ENCODE measurements at places on chromosomes 2 and 18.

GRCh38 chr2:25056098-25056821, 14.4 kb downstream of the EFR3B start:
- no peak for DNase-seq

DNA sequence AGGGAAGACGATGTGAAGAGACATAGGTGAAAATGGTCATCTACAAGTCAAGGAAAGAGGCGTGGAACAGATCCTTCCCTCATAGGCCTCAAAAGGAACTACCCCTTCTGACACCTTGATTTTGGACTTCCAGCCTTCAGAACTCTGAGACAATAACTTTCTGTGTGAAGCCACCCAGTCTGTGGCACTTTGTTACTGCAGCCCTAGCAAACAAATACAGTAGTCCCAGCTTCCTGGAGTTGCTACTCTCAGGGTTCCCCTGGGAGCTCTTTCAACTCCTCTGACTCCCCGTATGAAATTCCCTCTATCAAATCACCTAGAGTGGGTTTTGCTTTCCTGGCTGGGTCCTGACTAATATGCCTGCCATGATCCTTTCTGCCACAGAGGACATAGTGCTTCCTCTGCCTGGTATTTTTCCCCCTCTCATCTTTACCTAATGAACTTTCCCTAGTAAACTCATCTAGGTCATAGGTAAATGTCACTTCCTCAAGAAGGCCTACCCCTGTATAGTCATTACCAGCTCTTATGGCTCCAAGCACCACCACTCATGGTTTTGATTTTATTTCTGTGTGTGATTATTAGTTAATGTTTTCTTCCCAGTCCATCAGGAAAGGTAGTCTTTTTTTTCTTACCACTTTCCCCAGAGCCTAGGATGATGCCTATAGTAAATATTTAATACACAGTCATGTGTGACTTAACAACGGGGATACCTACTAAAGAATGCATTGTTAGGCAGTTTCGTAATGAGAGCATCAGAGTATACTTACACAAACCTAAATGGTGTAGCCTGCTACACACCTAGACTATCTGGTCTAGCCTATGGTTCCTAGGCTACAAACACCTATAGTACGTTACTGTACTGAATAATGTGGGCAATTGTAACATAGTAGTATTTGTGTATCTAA, 111.5 kb upstream of the LGALSL start:
- no peak for DNase-seq

DNA sequence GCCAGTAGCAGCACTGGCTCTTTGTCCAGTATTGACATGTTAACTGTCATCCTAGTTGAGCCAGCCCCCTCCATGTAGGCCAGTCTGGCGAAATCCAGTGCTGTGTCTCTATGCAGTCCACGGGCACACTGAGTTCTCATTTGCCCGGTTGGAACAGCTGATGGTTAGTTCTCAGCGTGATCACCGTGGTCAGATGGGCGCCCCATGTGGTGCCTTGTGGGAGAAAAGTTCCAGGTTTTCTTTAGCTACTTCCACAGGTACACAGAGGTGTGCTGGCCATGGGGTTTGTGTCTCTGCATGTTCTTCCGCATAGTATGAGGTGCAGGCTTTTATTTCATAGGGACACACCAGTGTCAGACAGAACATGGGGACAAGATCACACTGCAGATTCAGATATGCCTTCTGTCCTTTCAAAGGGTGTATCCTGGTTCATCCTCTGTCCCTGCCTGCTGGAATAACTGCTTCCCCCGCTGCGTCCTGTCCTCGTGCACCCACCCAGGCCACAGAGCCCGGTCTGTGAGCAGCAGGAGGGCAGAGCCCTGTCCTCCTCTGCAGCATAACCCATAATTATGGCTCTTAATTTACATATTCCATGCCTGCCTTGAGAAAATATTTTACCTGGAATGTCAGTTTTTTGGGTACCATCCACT, 334.1 kb downstream of the GBX2 start:
- DNase-seq, result no peak

- no peak for DNase-seq
Measured at GRCh38 chr2:61421611-61422010, 49.3 kb downstream of the USP34 start.

- DNase-seq, result no peak
Measured at GRCh38 chr2:6203291-6203959, 511.2 kb downstream of the SOX11 start.

DNA sequence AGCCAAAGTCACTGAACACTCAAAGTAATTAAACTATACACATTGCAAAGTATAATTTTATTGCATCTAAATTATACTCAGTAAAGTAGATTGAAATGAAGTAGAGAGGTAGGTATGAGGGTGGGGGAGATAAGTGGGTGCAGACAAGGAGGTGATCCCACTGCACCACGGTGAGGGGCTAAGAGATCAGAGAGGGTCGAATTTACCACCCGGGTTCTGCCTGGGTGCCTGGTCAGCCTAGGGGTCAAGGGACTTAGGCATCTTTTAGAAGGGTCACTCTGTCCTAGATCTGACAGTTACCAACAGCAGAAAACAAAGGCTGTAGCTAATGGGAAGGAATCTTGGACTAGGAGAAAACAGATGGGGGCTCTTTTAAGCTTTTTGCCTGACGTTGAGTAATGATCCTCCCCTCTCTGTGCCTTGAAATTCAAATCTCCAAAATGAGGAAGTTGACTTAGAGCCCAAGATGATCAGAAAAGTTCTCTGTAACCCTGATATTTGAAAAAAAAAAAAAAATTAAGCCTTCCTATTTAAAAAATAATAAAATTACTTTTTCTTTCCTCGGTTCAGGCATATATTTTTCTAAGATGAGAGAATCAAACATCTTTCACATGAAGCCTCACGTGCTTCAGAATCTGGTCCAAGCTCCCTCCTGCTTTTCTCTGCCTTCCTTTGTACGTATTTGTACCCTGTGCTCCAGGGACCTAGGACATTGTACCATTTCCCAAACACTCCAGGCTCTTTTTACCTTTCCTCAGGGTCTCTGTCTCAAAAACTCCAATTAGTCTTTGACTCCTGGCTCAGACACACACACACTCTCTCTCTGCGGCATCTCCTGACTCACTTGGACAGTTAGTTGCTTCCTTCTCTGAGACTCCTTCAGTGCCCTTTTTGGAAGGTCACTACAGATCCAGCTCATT, 353.9 kb downstream of the CYRIA start:
- no peak for DNase-seq

DNA sequence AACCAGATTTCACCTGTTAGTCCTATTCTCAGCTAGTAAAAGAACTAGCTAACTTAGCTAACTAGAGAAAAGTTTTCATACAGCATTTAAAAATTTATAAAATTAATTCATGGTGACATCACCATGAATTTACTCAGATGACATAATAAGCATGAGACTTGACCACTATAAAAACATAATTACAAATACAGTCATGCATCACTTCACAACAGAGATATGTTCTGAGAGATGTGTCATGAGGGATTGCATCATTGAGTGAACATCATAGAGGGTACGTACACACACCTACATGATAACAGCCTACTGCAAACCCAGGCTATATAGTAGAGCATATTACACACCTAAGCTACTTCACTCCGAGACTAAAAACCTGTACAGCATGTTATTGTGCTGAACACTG, 481.3 kb upstream of the CHAC2 start:
- DNase-seq, result peak; percentile 3

DNA sequence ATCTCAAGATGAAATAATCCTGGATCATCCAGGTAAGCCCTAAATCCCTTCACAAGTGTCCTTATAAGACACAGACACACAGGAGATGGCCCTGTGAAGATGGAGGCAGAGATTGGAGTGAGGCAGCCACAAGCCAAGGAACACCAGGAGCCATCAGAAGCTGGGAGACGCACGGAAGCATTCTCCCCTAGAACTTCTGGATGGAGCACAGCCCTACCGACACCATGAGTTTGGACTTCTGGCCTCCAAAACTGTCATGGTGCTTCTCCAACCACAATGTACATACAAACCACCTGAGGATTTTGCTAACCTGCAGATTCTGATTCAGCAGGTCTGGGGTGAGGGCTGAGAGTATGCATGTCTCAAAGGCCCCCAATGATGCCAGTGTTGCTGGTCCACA, 42.5 kb downstream of the ADD2 start:
- DNase-seq, result no peak

- DNase-seq, result peak; percentile 85
Measured at GRCh38 chr2:195575879-195576401, 81.1 kb upstream of the SLC39A10 start.

- DNase-seq, result no peak
Measured at GRCh38 chr2:234970477-234970882, 18.7 kb downstream of the SH3BP4 start.

GRCh38 chr2:152418688-152419087, 83.7 kb downstream of the FMNL2 start:
- no peak for DNase-seq

- peak; percentile 36 for DNase-seq
Measured at GRCh38 chr18:44128365-44128764, 552.3 kb upstream of the SETBP1 start.

GRCh38 chr2:76464310-76464709, 753.6 kb upstream of the GCFC2 start:
- DNase-seq, result no peak

GRCh38 chr2:201965550-201965949, 68.1 kb upstream of the FZD7 start:
- DNase-seq, result no peak

DNA sequence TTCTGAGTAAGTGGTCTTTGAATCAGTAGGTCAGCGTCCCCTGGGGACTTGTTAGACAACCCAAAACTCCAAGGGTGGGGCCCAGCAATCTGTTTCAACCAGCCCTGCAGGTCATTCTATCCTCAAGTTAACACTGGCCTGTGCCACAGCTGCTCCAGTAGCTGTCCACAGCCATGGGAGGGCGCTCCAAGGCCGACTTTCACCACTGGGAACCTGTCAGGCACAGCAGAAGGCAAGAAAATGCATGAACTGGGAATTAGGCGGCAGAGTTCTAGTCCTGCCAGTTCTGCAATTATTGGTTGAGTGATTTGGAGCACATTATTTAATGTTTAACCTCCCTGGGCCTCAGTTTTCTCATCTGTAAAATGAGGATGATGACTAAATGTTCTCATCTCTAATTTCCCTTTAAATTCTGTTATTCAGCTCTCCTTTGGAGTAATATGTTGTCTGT, 17.4 kb upstream of the MRPL33 start:
- peak; percentile 61 for DNase-seq

DNA sequence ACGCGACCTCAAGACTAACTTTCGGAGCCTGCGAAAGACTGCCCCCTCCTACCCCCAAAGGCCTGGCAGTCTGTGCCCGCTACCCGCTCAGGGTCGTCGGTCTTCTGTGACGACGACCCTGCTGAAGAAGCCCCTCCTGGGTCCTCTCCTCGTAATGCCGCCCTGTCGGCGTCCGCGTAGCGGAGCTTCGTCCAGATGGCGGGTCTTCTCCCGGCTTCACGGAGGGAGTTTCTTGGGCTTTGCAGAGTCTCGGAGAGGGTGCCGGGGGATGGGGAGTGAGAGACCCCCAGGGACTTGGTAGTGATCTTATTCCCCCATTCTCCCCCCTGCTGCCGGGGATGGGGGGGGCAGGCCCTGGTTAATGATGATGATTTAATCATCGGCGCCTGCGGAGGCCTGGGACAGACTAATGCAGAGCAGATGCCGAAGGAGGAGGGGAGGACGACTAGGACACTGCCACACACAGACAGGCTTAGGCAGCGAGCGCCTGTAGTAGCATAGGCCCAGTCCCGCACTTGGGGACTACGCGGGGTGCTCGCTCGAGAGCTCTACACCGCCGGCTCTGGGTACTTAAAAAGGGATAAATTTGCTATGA, 528 bp upstream of the PCGF1 start:
- DNase-seq, result no peak

- DNase-seq, result no peak
Measured at GRCh38 chr2:217919781-217920351, 82.9 kb downstream of the TNS1 start.

DNA sequence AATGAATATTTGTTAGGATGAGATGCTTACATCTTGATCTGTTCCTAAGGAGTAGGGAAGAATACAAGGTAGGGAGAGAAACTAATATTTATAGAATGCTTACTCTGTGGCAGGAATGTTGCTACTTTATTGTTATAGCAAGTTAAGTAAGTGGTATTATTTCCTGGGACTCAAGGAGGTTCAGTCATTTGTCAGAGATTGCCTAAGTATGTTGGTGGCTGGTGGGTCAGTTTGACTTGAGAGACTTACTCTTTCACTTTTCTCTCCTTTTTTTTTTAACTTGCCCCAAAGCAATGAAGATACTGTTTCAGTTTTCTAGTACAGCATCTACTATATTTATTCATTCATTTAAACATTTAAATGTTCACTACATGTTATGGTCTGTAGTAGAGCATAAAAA, 209.2 kb upstream of the STON1 start:
- no peak for DNase-seq

DNA sequence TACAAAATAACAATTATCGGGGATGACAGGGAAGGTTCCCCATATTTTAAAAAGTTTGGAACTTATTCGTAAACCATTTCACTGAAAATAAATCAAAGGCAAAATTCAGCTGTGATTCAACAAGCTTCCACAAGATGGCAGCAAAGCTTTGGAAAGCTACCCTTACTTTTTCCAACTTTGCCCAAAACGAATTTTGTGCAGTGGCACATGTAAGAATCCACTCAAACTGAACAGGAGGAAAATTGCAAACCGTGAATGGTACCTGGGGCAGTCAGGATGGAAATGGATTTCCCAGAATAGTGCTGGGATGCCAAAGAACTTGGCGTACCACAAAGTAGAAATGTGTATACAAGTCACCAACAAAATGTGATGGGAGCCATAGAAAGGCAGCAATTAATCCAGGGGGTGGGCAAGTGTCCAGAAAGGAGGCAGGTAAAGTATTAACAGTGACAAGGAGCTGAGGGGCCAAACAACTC, 10.7 kb downstream of the RPL31 start:
- no peak for DNase-seq

DNA sequence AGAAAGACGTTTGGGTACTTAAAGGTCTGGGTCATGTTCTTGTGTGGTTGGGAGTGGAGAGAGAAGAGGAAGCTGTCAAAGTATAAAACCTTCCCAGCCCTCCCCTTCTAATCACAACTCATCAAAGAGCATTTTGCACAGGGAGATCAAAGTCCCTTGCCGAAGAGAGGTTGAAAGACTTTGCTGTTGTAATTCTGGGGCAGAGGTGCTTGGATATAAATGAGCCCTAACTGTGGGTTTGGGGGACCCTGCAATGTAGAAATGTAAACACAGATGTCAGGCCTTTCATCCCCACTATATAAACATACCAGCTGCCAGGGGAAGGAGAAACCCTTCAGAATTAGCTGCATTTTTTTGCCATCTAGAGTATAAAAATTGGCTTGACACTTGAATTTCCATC, 182.1 kb downstream of the ETAA1 start:
- DNase-seq, result no peak

GRCh38 chr18:54150226-54150625, 74.2 kb downstream of the MBD2 start:
- no peak for DNase-seq

DNA sequence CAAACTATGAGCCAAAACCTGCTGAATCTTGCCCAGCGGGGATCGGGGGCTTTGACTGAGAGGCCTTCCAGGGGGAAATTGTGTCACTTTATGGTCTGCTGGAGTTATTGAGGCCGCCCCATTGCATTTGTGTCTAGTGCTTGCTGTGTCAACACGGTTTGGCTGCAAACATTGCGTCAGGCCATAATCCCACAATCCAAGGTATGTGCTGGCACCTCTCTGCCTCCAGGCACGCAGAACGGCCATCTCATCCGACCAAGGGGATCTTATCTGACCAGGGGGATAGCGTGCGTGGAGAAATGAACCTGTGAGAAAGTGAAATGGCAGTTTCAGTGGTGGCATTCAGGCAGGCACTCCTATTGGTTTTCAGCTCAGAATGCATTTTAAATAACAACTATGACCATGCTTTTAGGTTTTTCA, 18.1 kb upstream of the LYPD6B start:
- no peak for DNase-seq

All from stromal cell of bone marrow (primary cell).